ENCODE measurements at places on chromosomes 13 and 19. TPM values are rescaled to one million over a fixed set of nuclear protein-coding genes. Genes with fewer than 3 reads are reported as not detected.
A peak's percentile ranks its signal among the peaks of the same experiment; 100 is the strongest.

- peak; percentile 95 for DNase-seq
Measured at GRCh38 chr13:29923554-29924481, 73.4 kb upstream of the UBL3 start.

DNA sequence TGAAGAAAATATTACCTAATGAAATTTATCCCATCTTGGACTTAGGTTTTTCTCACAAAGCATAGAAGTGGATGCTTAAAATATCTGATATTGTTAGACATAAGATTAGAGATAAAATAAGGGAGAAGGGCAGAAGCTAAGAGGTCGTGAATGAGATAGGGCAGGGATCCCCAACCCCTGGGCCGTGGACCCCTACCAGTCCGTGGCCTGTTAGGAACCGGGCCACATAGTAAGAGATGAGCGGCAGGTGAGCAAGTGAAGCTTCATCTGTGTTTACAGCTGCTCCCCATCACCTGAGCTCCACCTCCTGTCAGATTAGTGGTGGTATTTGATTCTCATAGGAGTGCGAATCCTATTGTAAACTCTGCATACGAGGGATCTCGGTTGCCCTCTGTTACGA is 202.9 kb downstream of the GPC5 start:
- no peak for DNase-seq

- DNase-seq = no peak
Measured at GRCh38 chr13:61415749-61416148, at the start of gene PCDH20. Gene PCDH20, minus strand, starts transcription at chr13:61415849. Its CDS starts 691 bp downstream, at chr13:61415158.

- no peak for DNase-seq
Measured at GRCh38 chr19:58083021-58083420, 15.0 kb downstream of the ZSCAN18 start.

GRCh38 chr13:94622344-94622743 is 20.7 kb downstream of the GPR180 start:
- DNase-seq = no peak

Gene MEDAG
- not detected for total RNA-seq

Gene C2CD4C
- 1.9 TPM for total RNA-seq

Gene RNF113B
- total RNA-seq = not detected

Gene ZNF549
- 4.3 TPM for total RNA-seq

Data from hepatocyte (in vitro differentiated cells).